ENCODE measurements at places on chromosomes 7 and 10. TPM values are rescaled to one million over a fixed set of nuclear protein-coding genes. Genes with fewer than 3 reads are reported as not detected.

GRCh38 chr7:18693406-18693805 is 197.9 kb downstream of the HDAC9 start:
- DNase-seq: no peak

Gene ADCY1
- total RNA-seq: 1.9 TPM

DNA sequence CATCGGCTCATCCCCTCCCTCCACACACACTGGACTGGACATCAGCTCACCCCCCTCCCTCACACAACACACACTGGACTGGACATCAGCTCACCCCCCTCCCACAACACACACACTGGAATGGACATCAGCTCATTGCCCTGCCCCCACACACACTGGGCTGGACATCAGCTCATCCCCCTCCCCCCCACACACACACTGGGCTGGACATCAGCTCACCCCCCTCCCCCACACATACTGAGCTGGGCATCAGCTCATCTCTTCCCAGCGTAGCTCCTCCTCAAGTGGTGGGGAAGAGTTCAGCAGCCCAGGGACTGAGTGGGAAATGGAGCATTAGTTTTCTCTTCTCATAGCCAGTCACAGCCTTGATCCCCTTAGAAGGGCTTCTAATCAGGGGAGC is 58.1 kb upstream of the WDR11 start:
- no peak for DNase-seq

Gene PNLIPRP2
- not detected for total RNA-seq

Gene HECW1
- total RNA-seq: not detected

Gene RP9
- total RNA-seq: 7.6 TPM
